ENCODE measurements at places on chromosomes 11 and 22.
A peak's percentile ranks its signal among the peaks of the same experiment; 100 is the strongest.

DNA sequence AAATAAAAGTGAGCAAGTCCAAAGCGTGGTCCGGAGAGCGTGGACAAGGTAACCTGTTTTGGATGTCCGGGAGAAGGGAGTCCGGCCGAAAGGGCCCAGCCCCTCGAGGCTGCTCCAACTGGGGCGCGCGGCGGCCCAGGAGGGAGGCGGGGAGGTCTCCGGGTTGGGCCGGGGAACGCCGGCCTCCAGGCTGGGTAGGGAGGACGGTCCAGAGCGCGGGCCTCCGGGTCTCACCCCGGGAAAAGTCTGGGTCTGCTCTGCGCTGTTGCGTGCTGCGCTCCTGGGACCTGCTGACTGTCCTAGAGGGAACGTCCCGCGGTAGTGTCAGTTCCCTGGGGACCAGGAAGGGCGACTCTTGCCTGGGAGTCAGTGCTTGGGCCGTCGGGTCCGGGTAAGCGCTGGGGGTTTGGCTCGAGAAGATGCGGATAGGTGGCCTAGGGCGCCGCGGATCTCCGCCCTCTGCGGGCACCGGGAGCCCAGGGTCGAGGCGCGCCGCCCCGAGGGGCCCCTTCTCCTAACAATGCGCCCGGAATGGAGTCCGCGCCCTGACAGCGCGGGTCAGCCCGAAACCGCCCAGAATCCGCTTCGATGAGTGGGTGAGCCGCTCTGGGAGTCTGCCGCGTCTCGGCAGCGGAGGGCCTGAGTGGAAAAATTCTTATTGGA lies 988 bp upstream of the FLI1 start:
- peak; percentile 64 for DNase-seq

DNA sequence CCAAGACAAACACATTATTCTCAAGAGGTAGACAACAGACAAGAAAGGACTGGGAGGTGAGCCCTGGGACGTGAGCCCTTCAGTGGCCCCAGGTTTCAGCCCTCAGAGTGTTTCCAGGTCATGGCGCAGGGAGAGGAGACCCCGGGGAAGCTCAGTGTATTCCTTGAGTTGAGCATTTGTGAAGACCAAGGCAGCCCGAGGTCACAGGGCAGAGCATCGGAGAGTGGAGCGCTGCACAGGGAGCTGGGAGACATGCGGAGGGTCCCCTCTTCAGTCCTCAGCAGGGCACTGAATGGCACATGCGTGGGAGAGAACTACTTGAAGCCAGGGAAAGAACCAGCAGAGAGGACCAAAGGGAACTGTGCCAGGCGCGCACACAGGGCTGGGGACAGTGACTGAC lies 11.7 kb downstream of the KRTAP5-6 start:
- DNase-seq, result no peak

DNA sequence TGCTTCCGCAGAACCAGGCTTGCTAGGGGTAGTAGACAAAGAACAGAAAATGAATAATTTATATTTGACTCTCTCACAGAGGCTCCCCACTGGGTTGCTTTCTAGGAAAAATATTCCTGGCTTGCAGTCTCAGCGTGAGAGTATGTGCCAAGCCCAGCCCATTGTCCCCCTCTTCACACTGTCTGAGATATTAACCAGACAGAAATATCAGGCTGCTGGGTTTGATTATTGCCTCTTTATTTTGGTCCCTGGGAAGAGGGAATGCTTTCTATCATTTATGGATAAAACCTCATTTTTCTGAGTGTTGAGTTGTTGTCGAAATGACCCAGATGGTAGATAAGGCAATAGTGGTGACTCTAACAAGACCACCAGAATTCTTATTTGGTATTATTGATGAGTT lies 367.9 kb downstream of the METTL15 start:
- no peak for DNase-seq

- DNase-seq, result no peak
These were observed 22.4 kb downstream of the SLC22A6 start for GRCh38 chr11:62962391-62962790.

DNA sequence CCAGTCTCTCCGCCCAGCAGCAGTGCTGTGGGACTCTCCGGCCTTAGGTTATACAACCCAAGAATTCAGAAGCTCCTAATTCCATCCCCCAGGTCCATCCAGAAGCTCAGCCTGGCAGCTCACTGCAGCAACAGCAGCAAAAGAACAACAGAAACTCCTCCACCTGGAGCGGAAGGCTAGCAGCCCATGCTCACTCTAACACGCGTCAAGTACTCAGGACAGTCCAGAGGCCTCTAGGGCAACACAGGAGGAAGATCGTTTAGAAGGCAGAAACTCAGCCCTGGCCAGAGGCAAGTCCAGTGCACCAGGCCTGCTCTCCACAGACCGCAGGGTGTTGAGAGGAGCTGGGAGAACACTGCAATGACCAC lies 17.1 kb downstream of the PLA2G6 start:
- DNase-seq, result no peak

GRCh38 chr11:112789481-112789880 lies 171.7 kb upstream of the NCAM1 start:
- DNase-seq, result no peak

- no peak for DNase-seq
These were observed 97.4 kb downstream of the WNT7B start for GRCh38 chr22:45879552-45879949.

Measured in GM13976 (cell line).